Activated CD4-positive, alpha-beta T cell treated with anti-CD3 and anti-CD28 coated beads for 1 hour (primary cell): ENCODE measurements at places on chromosomes 6 and 20.

DNA sequence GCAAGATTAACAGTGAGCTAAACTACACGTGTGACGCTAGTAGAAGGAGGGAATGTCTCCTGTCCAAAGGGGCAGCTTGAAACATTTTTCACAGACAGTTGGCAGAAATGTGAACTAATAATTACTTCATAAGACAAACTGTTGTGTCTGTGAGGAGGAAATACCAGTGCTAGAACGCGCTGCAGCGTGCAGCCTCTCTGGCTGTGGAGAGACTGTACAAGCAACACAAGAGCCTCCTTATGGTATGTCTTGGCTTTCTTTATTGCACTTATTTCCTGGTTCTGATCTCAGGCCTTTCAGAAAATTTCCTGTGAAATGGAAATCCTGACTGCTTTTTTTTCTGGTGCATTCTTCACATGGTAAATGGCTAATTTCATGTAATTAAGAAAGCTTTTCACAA lies 25.3 kb upstream of the TIAM2 start:
- no peak for DNase-seq

DNA sequence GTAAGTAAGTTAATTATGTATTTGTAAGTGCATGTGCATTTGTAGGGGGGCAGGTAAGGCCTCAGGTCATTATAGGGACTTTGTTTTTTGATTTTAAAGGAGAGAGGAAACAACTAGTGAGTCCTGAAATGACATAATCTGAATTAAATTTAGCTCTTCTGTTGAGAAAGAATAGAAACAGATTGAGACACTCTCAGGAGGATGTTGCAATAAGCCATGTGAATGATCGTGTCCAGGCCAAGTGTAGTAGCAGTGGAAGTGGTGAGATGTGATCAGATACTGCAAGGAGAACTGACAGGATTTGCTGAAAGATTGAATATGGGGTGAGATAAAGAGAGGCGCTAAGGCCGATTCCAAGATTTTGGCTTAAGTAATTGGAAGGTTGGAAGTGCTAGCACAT lies 2.6 kb upstream of the CENPW start:
- DNase-seq, result no peak

- no peak for DNase-seq
Measured at GRCh38 chr6:110277100-110277665, 81.0 kb downstream of the METTL24 start.

GRCh38 chr6:168305863-168306262 lies 13.7 kb downstream of the DACT2 start:
- DNase-seq, result no peak

GRCh38 chr6:158815379-158815724 lies 3.8 kb downstream of the EZR start:
- no peak for DNase-seq

- no peak for DNase-seq
Measured at GRCh38 chr6:19327241-19327640, 509.9 kb upstream of the ID4 start.

- DNase-seq, result no peak
Measured at GRCh38 chr20:63274381-63275228, 2.0 kb downstream of the ARFGAP1 start.

- DNase-seq, result no peak
Measured at GRCh38 chr6:33201147-33201545, 479 bp downstream of the SLC39A7 start.

GRCh38 chr6:69012876-69013275 lies 377.8 kb downstream of the ADGRB3 start:
- DNase-seq, result no peak

- no peak for DNase-seq
Measured at GRCh38 chr6:111806165-111806547, 67.1 kb downstream of the FYN start.

GRCh38 chr6:129895692-129896091 lies 34.6 kb upstream of the TMEM244 start:
- no peak for DNase-seq

DNA sequence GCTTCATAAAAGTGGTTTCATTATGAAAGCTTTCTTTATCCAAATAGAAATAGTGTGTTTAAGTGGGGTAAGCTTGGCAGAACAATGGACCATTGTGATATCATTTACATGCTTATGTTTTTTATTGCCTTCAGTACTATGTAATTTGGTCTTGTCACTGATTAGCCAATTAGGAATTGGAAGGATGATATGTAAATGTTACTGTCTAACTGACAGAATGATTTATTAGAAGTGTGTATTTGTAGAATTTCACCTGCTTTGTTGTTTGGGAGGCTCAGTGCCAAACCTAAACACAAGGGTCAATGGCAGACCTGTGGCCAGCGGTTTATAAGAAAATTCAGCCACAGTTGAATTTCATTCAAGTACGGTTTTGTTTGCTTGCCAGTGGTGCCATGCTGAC lies 39.0 kb downstream of the AIG1 start:
- no peak for DNase-seq

- DNase-seq, result no peak
Measured at GRCh38 chr6:159114569-159114968, 54.6 kb upstream of the FNDC1 start.

GRCh38 chr6:153401751-153402150 lies 270.7 kb upstream of the RGS17 start:
- no peak for DNase-seq

DNA sequence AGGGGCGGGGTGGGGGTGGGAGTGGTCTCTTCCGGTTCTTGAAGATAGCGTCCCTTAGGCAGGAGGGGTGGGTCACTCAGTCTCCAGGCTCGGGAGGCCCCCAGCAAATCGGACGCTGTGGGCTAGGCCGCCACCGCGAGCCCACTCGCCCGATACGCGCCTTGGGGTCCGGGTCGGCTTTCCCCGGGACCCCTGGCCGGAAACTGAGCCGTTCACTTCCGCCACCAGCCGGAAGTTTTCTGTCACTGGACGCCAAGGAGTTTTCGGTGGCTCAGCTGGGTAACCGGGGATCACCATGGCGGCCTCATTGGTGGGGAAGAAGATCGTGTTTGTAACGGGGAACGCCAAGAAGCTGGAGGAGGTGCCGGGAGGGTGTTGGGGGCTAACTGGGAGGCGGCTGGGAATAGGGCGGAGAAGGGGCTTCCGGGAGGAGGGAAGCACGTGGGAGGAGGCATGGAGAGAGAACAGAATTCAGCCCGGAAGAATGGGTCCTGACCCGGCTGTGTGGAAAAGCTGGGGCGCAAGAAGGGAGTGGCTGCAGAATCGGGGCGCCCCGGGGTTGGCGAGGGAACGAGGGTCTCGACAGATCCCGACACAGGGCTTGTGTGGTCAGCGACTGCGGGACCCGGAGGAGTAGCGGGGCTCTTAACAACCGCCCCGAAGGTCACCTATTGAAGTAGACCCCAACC lies at the start of gene ITPA:
Gene ITPA, plus strand, starts transcription at position 242 of the 689 bp plus-strand sequence. Its CDS starts 54 bp downstream, at position 296.
- peak; percentile 29 for DNase-seq

- DNase-seq, result no peak
Measured at GRCh38 chr6:152094992-152095592, 287.6 kb downstream of the ESR1 start.

DNA sequence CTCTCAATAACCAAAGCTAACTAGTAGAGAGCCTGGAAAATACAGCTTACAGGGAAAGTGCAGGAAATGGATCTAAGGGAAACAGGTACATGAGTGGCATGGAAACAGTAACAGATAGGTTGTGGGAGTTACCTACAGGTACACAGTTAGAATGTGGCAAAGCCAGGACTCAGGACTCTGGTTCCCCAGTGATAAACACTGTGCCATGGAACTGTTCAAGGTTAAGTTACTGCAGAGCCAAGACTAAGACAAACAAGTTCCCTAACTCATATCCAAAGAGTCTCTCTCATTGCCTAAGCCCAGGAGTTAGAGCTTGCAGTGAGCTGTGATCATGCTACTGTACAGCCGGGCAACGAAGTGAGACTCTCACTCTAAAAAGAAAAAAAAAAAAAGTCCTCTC lies 6.6 kb downstream of the MED20 start:
- no peak for DNase-seq

DNA sequence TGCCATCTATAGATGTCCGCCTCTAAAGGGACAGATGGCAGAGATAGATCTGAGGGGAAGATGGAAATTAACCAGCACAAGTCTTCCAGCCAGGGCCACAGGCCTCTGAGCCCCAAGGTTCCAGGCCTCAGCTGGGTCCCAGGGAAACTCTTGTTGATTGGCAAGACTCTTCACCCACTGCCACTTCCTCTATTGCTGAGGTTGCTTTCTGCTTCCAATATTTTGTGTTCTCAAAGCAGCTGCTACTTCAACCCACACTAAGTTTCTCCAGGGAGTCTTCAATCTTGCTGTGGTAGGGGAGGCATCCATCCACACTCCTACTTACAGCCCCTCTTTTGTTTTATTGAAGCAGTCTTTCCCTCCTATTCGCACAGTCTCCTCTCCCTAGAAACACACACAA lies 36.4 kb upstream of the SASH1 start:
- no peak for DNase-seq

DNA sequence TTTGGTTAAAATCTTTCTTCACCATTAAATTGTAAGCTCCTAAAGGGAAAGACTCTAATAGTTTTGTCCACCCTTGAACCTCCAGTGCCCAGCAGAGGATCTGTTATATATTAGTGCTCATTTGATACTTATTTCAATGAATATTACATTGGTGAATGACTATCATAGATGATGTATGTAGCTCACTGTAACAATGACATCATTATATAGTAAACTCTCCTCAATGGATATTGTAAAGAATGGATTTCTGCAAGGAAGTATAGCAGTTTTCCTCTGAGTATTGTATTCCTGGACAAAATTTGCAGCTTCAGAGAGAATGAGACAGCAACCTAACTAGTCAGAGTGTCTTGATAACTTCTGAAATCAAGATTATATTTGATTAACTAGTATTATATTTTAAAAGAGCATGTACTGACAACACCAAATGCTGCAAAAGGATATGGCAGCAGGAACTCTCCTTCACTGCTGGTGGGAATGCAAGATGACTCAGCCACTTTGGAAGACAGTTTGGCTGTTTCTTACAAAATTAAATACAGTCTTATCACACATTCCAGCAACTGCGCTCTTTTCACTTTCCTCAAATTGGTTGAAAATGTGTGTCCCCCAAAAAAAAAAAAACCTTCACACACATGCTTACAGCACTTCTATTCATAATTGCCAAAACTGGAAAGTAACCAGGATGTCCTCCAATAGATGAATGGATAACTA lies 189.8 kb upstream of the OPRM1 start:
- no peak for DNase-seq

- no peak for DNase-seq
Measured at GRCh38 chr6:111427341-111428116, 55.5 kb downstream of the REV3L start.

GRCh38 chr6:97423190-97423589 lies 140.2 kb upstream of the MMS22L start:
- no peak for DNase-seq

- no peak for DNase-seq
Measured at GRCh38 chr6:116246089-116246488, 7.8 kb downstream of the TSPYL4 start.

DNA sequence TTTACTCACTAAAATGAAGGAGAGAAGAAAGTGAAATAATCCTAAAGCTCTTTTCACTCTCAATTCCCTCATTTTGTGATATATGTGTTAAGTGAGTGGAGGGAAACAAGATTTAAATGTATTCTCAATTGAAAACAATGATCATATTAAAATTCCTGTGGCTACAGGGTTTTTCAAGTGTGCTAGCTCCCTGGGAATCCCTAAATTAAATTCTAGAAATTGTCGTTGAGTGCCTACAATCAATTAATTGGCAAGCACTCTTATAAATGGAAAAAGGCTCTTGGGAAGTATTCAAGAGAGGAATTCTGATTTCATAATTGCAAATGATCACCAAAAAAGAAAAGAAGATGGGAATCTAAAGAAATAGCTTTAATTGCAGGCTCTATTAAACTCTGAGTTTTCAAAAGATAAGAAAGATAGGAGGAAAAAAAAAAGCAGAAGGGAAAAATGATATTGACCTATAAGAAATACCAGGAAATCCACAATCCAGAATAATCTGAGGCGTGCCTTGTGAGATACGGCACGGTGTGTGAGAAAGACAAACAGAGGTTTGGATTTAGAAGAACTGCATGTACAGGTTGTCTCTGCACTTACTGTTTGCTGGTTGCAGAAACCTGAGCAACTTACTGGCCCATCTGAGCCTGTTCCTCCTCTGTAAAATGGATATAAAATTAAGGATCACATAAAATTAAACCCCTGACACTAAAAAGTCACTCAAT lies 18.3 kb upstream of the MBOAT1 start:
- no peak for DNase-seq

DNA sequence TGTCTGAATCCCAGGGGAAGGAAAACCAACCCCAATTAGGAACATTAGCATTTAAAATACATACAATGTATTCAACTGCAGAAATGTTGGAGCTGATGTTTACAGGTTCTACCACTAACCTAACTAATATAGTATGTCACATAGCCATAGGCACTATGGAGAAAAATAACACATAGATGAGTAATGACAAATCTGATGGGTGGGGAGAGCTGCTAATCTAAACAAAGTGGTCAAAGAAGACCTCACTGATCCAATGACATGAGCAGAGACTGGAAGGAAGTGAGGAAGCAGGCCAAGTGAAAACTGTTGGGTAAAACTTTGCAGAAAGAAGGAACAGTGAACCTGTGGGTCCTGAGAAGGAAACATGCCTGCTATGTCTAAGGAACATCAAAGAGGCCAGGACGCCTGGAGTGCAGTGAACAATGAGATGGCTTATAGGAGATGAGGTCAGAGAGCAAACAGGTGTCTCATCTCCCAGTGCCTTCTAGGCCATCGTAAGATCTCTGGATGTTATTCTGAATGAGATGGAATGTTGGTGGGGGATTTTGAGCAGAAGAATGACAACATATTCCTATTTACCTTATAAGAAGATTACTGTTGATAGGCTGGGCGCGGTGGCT lies 135.7 kb downstream of the ALDH8A1 start:
- DNase-seq, result no peak

DNA sequence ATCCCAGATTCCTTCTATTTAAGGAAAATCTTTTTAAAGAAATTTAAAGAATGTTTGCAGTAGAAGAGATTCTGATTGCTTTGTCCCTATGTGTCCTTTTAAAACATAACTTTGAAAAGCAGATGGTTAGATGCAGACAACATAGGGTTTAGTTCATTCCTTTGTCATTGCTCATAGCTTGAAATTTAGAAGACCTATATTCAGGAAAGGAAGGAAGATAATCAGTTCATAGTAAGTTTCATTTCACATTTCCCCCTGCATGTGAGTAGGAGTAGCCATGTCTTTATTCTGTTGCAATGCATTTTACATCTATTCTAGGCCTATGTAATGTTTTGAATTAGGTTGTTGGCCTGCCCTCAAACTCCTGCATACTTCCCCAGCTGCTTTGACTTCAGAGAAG lies 197.9 kb upstream of the GRIK2 start:
- no peak for DNase-seq

GRCh38 chr6:28563430-28564095 lies 37.9 kb downstream of the GPX5 start:
- no peak for DNase-seq

GRCh38 chr6:1770435-1770843 lies 160.7 kb downstream of the FOXC1 start:
- no peak for DNase-seq
